ENCODE measurements at places on chromosomes 5 and 9.

DNA sequence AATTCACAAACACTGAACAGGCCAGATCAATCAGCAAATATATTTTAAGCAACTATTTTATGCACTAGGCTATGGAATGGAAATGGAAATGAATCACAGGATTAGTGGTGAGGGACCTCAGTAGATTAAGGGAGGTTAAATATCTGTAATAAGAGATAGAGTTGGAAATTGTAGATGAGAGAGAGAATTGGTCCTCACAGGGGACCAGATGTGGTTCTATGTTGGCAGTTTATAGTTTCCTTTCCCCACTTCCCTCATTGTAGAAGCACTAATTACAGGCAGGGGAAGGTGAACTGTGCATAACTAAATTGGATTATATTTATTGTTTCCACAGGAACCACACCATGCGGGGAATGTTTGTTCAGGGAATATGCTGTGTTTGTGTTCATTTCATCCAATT lies 496.2 kb downstream of the ARHGEF28 start:
- DNase-seq, result no peak

- no peak for DNase-seq
These were observed 98.9 kb upstream of the PHYKPL start for GRCh38 chr5:178331491-178331996.

GRCh38 chr9:134056483-134057306 lies 11.1 kb downstream of the BRD3 start:
- peak; percentile 56 for DNase-seq

DNA sequence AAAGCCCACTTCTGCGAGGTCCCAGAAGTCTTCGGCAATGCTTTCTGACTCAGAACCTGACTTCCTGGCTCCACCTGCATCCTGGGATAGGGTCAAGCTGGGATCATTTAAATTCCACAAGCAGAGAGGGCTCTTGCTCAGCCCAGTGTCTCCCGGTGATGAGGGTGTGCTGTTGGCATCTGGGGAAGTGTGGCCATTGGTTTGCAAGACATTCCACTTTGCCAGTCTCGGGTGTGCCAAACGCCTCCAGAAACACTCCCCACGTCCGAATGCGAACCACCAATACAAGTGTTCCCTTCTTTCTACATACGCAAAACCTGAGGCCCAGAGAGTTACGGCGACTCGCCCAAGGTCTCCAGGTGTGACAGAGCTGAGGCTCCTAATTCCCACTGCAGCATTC lies 43.1 kb upstream of the FCN2 start:
- DNase-seq, result no peak

- DNase-seq, result no peak
These were observed 420.5 kb upstream of the CD180 start for GRCh38 chr5:67617051-67617450.

DNA sequence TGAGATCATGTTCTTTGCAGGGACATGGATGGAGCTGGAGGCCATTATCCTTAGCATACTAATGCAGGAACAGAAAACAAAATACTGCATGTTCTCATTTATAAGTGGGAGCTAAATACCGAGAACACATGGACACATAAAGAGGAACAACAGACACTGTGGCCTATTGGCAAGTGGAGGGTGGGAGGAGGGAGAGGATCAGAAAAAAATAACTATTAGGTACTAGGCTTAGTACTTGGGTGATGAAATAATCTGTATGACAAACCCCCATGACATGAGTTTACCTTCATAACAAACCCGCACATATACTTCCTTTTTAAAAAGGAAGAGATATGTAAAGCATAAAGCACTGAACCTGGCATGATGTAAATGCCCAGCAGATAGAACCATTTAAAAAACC lies 99.0 kb downstream of the MEGF10 start:
- DNase-seq, result no peak

- no peak for DNase-seq
These were observed 3.2 kb upstream of the MAP3K1 start for GRCh38 chr5:56812110-56812509.

DNA sequence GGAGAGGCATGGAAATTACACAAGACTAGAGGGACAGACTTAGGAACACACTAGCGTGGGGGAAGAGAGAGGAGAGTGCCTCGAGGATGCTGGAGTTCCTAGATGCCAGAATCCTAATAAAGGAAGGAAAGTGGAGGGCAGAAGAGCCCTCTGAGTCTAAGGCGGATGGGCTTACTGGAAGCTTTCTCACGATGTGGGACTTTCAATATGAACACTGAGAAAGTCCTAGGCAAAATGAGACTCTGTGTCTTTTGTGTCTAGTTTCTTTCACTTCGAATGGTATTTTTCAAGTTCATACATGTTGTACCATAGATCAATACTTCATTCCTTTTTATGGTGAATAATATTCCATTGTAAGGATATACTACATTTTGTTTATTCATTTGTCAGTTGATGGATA lies 239.4 kb downstream of the NSG2 start:
- no peak for DNase-seq

DNA sequence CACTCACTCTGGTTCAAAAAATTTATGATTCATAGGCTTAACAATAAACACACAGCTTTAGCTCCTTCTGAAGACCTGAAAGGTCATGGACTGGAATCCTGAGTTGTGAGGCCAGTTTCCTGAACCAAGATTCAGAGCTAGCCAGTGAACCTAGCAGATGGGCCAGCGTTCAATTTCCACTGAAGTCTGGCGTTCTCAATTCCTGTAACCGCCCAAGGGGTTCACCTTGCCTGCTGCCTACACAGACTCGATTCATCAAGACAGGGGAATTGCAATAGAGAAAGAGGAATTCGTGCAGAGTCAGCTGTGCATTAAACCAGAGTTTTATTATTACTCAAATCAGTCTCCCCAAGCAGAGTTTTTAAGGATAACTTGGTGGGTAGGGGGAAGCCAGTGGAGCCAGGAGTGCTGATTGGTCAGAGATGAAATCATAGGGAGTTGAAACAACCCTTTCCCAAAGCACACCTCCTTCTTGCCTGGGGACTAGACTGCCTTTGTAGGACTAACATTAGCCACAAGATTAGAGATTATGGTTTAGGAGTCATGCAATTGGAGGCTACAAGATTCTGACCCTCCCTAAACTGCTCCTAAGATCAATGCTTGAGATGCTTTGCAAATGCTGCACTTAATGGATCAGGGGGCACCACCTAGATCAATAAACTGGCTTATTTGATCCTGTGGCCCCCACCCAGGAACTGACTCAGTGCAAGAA lies 117.5 kb upstream of the SHB start:
- DNase-seq, result no peak
